ENCODE measurements at places on chromosomes 11 and 22.

- no peaks in the 10 kb centered on the region for H3K27me3 ChIP-seq
- H3K36me3 ChIP-seq, result no peaks in the 10 kb centered on the region
- DNase-seq, result no peak
- H3K4me3 ChIP-seq, result no peak overlapping the region
- H3K27ac ChIP-seq, result peak overlapping the region; percentile 28
- H3K4me1 ChIP-seq, result peaks cover 19% of the 10 kb centered on the region
Observed at GRCh38 chr11:66317322-66317722, 478 bp upstream of the CD248 start.

GRCh38 chr11:71499125-71499524 lies 27.9 kb upstream of the KRTAP5-7 start:
- H3K27me3 ChIP-seq, result no peaks in the 10 kb centered on the region
- H3K27ac ChIP-seq, result peak overlapping the region; percentile 85
- no peak for DNase-seq
- no peak overlapping the region for H3K4me3 ChIP-seq
- peaks cover 8% of the 10 kb centered on the region for H3K4me1 ChIP-seq
- H3K36me3 ChIP-seq, result peaks cover 71% of the 10 kb centered on the region

DNA sequence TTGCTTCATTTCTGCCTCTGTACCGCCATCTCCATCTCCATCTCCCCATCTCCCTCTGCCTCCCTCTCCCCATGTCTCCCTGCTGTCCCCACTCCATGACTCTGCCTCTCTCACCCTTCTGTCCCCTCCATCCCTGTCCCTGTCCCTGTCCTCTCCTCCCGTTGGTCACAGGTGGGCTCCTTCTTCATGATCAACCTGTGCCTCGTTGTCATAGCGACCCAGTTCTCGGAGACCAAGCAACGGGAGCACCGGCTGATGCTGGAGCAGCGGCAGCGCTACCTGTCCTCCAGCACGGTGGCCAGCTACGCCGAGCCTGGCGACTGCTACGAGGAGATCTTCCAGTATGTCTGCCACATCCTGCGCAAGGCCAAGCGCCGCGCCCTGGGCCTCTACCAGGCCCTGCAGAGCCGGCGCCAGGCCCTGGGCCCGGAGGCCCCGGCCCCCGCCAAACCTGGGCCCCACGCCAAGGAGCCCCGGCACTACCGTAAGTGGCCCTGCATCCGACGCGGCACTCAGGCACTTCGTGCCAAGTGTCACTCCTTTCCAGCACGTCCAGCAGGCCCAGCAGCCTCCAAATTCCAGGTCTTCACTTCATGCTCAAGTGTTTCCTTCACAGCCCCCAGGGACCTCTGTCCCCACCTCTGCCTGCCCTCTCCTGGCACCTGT lies 76.0 kb downstream of the CACNA1I start:
- H3K36me3 ChIP-seq, result no peaks in the 10 kb centered on the region
- H3K4me3 ChIP-seq, result no peak overlapping the region
- H3K27me3 ChIP-seq, result peaks cover 3% of the 10 kb centered on the region
- DNase-seq, result no peak

DNA sequence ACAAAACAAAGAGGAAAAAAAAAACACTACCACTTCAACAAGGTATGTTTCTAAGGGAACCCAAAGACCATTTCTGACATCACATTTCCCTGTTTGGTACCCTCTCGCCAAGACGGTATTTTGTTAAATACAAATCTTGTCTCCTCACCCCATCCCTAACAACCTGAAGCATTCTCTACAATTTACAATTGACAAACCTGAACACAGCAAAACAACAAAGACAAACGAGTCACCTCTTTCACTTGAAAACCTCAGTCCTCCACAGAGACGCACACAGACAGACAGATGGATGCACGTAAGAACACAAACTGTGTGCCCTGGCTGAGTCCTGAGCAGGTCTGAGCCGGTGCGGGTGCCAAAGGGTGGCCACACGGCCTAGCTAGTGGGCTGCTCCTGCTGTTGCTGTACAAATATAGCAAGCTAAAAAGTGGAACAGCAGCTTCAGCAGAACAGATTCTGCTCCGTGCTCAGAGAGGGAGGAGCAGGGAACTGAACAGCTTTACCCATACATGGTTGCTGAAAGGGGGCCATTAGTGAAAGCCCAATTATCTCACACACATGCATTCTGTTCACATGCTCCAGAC lies 28.5 kb downstream of the CELF1 start:
- no peak for DNase-seq
- H3K4me1 ChIP-seq, result peaks cover 42% of the 10 kb centered on the region
- H3K27ac ChIP-seq, result peak overlapping the region; percentile 81
- peak overlapping the region; percentile 45 for H3K4me3 ChIP-seq

DNA sequence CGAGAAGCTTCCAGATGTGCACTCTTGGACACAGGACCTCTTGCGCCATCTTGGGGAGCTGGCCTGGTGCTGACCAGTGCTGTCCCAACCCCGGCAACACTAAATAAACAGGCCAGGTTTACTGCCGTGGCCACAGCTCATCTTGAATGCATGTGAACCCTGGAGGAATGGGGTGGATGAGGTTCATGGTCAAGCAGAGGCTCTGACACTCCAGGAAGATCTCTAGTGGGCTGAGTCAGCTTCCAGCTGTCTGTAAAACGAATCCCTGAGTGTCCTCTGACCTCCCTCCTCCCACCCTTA lies 51.8 kb downstream of the ALX4 start:
- H3K27ac ChIP-seq, result no peak overlapping the region
- H3K36me3 ChIP-seq, result peaks cover under 1% of the 10 kb centered on the region
- no peak overlapping the region for H3K4me3 ChIP-seq
- H3K27me3 ChIP-seq, result no peaks in the 10 kb centered on the region

GRCh38 chr11:67416416-67417335 lies 1.2 kb downstream of the CARNS1 start:
- H3K27me3 ChIP-seq, result peaks cover 14% of the 10 kb centered on the region
- DNase-seq, result no peak
- peaks cover 37% of the 10 kb centered on the region for H3K4me1 ChIP-seq
- H3K4me3 ChIP-seq, result peak overlapping the region; percentile 47
- H3K36me3 ChIP-seq, result peaks cover 4% of the 10 kb centered on the region
- no peak overlapping the region for H3K27ac ChIP-seq

DNA sequence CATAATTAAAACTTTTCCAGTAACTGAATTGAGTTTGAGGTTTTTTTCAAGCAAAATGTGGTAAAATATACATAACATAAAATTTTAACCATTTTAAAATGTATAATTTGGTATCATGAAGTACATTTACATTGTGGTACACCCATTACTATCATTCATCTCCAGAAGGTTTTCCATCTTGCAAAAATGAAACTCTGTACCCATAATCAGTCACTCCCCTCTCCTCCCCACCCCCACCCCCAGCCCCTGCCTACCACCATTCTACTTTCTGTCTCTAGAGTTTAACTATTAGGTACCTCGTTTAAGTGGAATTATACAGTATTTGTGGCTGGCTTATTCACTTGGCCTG lies 63.7 kb downstream of the MICAL2 start:
- H3K27ac ChIP-seq, result peak overlapping the region; percentile 98
- H3K4me1 ChIP-seq, result peaks cover 70% of the 10 kb centered on the region

- H3K27ac ChIP-seq, result no peak overlapping the region
- DNase-seq, result no peak
- peaks cover 14% of the 10 kb centered on the region for H3K36me3 ChIP-seq
- peaks cover 5% of the 10 kb centered on the region for H3K4me1 ChIP-seq
- peaks cover 12% of the 10 kb centered on the region for H3K27me3 ChIP-seq
Observed at GRCh38 chr22:19522190-19522880, 1.9 kb downstream of the CLDN5 start.

DNA sequence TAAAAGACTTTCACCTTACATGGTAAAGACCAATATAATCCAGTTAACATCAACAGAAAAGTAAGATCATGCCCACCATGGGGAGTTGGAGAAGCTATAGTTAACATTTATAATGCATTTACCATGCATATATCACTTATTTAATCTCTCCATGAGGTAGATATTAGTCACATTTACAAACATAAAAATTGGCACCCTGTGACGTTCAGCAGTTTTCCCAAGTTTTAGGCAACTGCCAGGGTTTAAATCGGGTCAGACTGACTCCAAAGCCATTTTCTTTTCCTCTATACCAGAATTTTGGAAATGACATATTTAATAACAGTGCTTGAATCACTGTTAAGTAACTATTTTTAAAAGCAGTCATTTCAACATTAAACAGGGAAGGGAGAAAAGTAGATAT lies 266.3 kb downstream of the DDX10 start:
- no peaks in the 10 kb centered on the region for H3K36me3 ChIP-seq
- DNase-seq, result no peak
- H3K27ac ChIP-seq, result no peak overlapping the region
- peaks cover 2% of the 10 kb centered on the region for H3K4me1 ChIP-seq
- H3K27me3 ChIP-seq, result no peaks in the 10 kb centered on the region

GRCh38 chr11:61267437-61267841 lies 26.5 kb downstream of the PGA5 start:
- H3K36me3 ChIP-seq, result no peaks in the 10 kb centered on the region
- no peaks in the 10 kb centered on the region for H3K27me3 ChIP-seq

DNA sequence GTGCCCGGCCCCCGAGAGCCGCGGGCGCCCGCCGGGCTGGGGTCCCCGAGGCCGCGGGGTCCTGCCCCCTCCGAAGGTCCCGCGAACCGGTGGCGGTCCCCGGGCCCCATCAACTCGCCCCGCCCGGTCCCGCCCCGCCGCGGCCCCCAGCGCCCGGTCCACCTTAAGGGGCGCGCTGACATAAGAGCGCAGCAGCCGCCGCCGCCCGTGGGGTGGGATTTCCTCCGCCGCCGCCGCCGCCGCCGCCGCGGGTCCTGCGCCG lies at the start of gene ZDHHC8:
Gene ZDHHC8 (plus strand): TSS at position 208 of the 262 bp plus-strand sequence. CDS start 144 bp downstream, outside the sequence.
- H3K4me1 ChIP-seq, result peaks cover 14% of the 10 kb centered on the region
- H3K4me3 ChIP-seq, result peak within 1 kb of the TSS; percentile 77

GRCh38 chr22:36829370-36830002 lies 12.7 kb upstream of the PVALB start:
- H3K36me3 ChIP-seq, result no peaks in the 10 kb centered on the region
- H3K27me3 ChIP-seq, result peaks cover 27% of the 10 kb centered on the region
- DNase-seq, result no peak
- no peak overlapping the region for H3K4me3 ChIP-seq
- no peak overlapping the region for H3K27ac ChIP-seq

GRCh38 chr22:30717331-30717921 lies 22.8 kb downstream of the OSBP2 start:
- no peak overlapping the region for H3K27ac ChIP-seq
- DNase-seq, result no peak
- H3K27me3 ChIP-seq, result no peaks in the 10 kb centered on the region
- H3K36me3 ChIP-seq, result no peaks in the 10 kb centered on the region
- no peak overlapping the region for H3K4me3 ChIP-seq

GRCh38 chr11:134207538-134208239 lies 16.1 kb downstream of the NCAPD3 start:
- H3K27ac ChIP-seq, result peak overlapping the region; percentile 28
- peaks cover 15% of the 10 kb centered on the region for H3K4me1 ChIP-seq
- no peak overlapping the region for H3K4me3 ChIP-seq
- peaks cover 85% of the 10 kb centered on the region for H3K36me3 ChIP-seq
- no peaks in the 10 kb centered on the region for H3K27me3 ChIP-seq

DNA sequence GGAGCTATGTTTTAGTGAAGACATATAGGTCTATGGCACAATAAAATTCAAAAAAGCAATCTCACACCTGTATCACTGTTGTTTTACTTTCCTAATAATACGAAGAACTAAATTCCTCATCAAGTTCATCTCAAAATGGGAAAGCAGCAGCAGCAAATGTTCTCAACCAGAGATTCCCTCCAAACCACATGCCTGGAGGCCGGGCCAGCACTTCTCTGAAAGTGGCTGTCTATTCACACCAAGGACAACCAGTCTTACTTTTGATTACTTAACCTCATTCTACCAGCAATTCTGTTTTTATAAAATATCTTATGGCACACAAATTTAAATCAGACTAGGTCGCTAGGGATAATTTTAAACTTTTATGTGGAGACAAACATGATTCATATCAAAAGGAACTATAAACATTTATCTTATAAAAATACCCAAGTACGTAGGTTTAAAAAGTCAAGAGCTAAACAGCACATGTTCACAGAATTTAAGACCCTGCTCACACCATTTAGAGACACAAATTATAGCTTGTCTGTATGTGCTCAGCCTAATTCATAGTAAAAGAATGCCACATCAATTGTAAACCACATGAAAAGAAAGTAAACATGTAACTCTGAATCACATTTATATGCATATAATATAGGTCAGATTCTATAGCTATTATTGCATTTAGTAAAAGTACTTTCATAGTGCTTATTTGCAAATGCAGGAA lies 46.1 kb downstream of the RRAS2 start:
- no peak for DNase-seq
- H3K27me3 ChIP-seq, result no peaks in the 10 kb centered on the region
- H3K27ac ChIP-seq, result no peak overlapping the region
- no peak overlapping the region for H3K4me3 ChIP-seq
- H3K4me1 ChIP-seq, result peaks cover 25% of the 10 kb centered on the region
- peaks cover 5% of the 10 kb centered on the region for H3K36me3 ChIP-seq

DNA sequence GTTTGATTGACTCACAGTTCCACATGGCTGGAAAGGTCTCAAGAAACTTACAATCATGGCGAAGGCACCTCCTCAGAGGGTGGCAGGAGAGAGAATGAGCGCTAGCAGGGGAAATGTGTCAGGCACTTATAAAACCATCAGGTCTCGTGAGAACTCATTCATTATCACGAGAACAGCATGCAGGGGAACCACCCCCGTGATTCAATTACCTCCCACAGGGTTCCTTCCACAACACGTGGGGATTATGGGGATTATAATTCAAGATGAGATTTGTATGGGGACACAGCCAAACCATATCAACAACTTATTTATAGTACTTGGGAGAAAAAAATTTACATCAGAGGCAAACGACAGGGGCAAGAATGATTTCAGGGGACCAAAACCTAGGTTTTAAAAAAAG lies 3.0 kb downstream of the ME3 start:
- DNase-seq, result no peak
- no peak overlapping the region for H3K27ac ChIP-seq
- H3K27me3 ChIP-seq, result peaks cover 45% of the 10 kb centered on the region
- peaks cover 6% of the 10 kb centered on the region for H3K4me1 ChIP-seq

DNA sequence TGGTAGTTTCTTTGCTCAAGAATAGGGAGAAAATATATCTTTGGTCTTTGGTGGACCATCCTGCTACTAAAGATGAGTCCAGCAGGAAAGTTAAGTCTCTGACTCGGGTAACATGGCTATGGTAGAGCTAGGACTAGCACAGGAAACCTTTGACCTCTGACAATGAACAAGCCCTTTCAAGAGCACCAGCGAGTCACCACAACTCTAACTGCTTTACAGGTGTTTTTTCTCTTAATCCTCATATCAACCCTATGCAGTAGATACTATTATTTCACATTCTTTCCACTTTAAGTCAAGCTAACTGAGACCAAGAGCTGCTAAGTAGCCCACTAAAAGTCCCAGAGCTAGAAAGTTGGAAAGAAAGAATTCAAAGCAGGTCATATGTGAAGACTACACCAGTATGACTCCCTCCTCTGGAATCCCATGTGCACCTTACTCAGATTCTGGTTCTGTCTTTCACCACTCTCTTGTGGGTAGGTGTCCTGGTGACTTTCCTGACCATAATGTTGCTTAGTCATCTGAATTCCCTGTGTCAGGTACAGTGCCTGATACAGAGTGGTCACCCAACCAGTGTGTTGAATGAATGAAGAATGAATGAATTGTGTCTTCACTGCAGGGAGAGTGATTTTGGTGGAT lies 53.8 kb upstream of the ME3 start:
- no peaks in the 10 kb centered on the region for H3K36me3 ChIP-seq
- DNase-seq, result no peak
- H3K27me3 ChIP-seq, result no peaks in the 10 kb centered on the region
- H3K4me3 ChIP-seq, result no peak overlapping the region

- peaks cover 5% of the 10 kb centered on the region for H3K4me1 ChIP-seq
- H3K27ac ChIP-seq, result no peak overlapping the region
- DNase-seq, result no peak
- no peaks in the 10 kb centered on the region for H3K36me3 ChIP-seq
- H3K27me3 ChIP-seq, result peaks cover 29% of the 10 kb centered on the region
Observed at GRCh38 chr11:109939166-109939810, 153.9 kb upstream of the ZC3H12C start.

- H3K27me3 ChIP-seq, result no peaks in the 10 kb centered on the region
- peaks cover 12% of the 10 kb centered on the region for H3K4me1 ChIP-seq
- no peak overlapping the region for H3K4me3 ChIP-seq
- H3K27ac ChIP-seq, result no peak overlapping the region
Observed at GRCh38 chr11:9512370-9513019, 51.7 kb downstream of the ZNF143 start.
